ENCODE measurements at places on chromosomes 1 and 21. TPM values are rescaled to one million over a fixed set of nuclear protein-coding genes. Genes with fewer than 3 reads are reported as not detected.

The RRP1B gene
- total RNA-seq = 45.0 TPM

The CFAP57 gene
- 0.97 TPM for total RNA-seq

The ACTRT2 gene
- not detected for total RNA-seq

The CTSE gene
- total RNA-seq = not detected

The BACE2 gene
- total RNA-seq = 0.15 TPM

DNA sequence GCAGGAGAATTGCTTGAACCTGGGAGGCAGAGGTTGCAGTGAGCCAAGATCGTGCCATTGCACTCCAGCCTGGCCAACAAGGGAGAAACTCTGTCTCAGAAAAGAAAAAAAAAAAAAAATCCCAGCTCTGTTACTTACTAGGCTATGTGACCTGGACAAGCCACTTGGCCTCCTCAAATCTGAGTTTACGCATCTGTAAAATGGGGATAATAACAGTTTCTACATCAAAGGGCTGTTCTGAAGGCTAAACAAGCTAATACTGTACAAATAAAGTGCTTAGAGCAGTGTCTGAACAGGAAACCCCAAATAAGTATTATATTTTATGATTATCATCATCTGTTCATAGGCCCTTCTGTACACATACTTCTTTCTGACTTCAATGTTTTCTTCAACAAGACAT is 13.6 kb downstream of the F11R start:
- no peak for DNase-seq

- DNase-seq = no peak
Measured at GRCh38 chr1:247274605-247275256, 18.9 kb downstream of the VN1R5 start.

GRCh38 chr1:92276082-92276481 is 22.7 kb downstream of the GLMN start:
- no peak for DNase-seq

GRCh38 chr21:46116776-46117585 is 19.1 kb downstream of the COL6A2 start:
- no peak for DNase-seq

- DNase-seq = no peak
Measured at GRCh38 chr1:1780598-1781525, 2.6 kb upstream of the NADK start.

DNA sequence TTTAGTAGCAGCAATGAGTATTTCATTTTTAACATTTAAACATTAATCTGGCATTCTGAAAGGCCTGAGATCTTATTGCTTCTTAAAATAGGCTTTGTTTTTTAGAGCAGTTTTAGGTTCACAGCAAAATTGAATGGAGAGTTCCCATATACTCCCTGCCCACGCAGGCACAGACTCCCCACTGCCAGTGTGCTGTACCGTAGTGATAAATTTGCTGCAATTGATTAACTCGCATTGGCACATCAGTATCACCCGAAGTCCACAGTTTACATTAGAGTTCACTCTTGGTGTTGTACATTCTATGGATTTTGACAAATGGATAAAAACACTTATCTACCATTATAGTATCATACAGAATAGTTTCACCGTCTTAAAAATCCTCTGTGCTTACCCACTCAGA is 71.8 kb upstream of the ERRFI1 start:
- DNase-seq = no peak

GRCh38 chr21:37224861-37225839 is 42.0 kb downstream of the VPS26C start:
- DNase-seq = no peak

DNA sequence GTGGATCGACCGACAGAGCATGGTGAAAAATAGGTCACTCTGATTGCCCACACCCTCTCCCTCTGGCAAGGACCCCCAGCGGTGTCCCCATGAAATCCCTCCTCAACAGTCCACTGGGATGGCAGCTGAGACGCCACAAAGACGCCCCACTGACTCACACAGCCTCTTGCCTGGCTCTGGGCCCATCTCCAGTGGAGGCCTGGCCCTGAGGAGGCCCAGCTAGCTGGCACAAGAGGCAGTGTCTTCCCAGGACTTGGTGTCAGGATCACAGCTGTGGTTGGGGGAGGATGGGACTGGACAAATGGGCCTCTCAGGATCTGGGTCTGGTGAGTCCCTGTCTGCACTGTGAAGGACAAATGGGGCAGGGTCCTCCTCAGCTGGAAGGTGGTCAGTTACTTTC is 4.6 kb downstream of the ALX3 start:
- DNase-seq = no peak

- no peak for DNase-seq
Measured at GRCh38 chr1:166258017-166258416, 91.2 kb upstream of the FAM78B start.

GRCh38 chr1:184827600-184828368 is 73.1 kb upstream of the EDEM3 start:
- no peak for DNase-seq

DNA sequence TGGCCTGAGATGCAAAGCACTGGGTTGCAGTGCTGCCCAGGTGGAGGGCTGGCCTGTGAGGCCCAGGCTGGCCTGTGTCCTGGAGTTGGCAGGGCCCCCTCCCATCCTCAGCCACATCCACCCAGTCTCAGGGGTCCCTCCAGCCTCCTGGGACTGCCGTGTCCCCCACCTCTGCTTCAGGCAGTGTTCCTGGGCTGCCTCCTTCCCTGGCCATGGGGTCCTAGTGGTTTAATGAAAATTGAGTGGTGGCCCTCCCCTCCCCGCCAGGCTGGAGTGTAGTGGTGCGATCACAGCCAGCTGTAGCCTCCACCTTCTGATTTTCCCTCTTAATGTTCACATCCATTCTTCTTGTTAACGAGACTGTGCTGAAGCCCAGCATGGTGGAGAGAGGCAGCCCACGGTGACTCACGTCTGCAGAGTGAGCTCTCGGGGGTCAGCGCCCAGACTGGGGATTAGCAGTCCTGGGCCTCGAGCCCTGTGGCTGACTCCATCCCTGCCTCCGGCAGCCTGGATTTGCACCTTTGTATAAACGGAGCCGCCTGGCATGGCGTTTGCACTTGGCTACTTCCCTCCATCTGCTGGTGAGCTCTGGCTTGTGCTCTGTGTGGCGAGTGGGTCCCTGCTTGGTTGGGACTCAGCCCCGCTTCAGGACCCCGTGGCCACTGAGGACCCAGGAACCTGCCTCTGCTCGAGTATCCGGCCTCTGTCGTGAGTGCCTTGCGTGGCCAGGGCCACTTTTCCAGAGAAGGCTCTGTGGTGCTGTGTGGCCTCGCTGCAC is 6.9 kb downstream of the MIB2 start:
- no peak for DNase-seq

All from neural progenitor cell (in vitro differentiated cells).